Caco-2 (cell line): ENCODE measurements at places on chromosomes 7 and 10. TPM values are rescaled to one million over a fixed set of nuclear protein-coding genes. Genes with fewer than 3 reads are reported as not detected.

FZD1 gene
- total RNA-seq = 1.2 and 1.5 TPM in 2 replicates

KIAA1549 gene
- 19.9 and 21.9 TPM in 2 replicates for total RNA-seq

TMEM139 gene
- total RNA-seq = 19.1 and 26.2 TPM in 2 replicates

TRIM74 gene
- total RNA-seq = 0.39 TPM in 1 of 2 replicates, not detected in the other

PNLIPRP2 gene
- 0.67 and 1.00 TPM in 2 replicates for total RNA-seq
